IPS-NIHi11 (cell line): ENCODE measurements at places on chromosomes 3 and 15.

GRCh38 chr15:66877477-66878271, 175.6 kb downstream of the SMAD6 start:
- DNase-seq: no peak

DNA sequence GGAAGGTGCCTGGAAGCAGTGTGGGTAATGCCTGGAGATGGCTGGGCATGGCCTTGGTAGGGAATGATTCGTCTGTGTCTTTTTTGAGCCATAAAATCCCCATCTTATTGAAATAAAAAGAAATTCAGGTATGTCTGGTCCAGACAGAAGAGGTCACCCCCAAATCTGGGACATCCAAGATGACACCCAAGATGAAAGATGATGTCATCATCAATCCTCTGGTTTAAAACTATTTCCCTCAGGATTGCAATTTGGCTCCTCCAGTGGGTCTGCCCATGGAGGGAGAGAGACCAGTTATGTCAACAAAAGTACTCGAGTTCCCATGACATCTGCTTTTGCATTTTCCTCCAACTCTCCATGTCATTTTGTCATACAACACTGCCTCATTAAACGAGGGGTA, 16.7 kb upstream of the CCR9 start:
- no peak for DNase-seq

- no peak for DNase-seq
Measured at GRCh38 chr15:47355759-47356158, 361.5 kb upstream of the SEMA6D start.

DNA sequence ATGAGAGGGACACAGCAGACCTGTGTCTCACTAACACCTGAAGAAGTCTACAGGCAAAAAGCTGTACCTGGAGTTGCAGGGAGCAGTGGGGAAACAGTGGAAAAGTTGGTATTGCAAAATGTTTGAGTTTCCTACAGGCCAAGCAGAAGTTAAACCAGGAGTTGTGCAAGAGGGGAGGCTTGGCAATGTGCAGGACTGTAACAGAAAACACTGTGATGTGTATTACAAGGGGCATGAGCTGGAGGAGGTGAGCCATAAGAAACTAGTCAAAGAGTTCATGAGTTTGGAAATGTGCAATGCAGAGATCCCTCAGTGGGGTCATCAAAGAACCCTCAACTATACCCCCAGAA, 47.1 kb upstream of the SERPINI2 start:
- no peak for DNase-seq

- DNase-seq: no peak
Measured at GRCh38 chr15:33322091-33322490, 11.3 kb downstream of the RYR3 start.

DNA sequence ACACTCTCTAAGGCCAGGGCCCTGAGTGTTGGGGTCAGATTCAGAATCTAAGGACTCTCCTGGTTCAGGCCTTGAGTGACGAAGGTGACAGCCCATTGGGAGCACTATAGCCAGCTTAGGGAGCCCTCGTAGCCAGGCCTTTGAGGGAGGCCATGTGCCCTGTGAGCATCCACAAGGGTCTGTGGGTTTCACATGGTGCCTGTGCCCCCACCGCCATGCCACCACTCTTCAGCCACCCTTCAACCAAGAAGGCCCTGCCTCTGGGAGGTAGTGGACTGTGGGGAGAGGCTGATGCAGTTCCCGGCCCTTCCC, 37.5 kb downstream of the TSPAN3 start:
- no peak for DNase-seq

DNA sequence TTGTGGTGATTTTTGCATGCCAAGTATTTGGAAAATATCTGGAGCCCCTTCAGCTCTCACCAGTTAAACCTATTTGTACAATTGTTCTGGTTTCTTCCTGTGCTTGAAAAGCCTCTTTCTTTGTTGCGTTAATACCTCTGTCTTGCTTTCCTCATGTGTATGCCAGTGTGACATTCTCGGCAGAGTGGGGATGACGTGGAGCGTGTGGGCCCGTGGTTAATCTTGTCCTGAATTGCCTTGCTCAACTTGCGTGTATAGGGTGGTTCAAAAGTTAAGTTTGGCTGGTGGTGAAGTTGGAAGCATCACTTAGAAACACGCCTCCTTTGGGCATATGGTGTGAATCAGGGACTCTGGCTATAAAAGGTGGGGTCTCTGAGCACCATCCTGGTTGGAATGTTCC, 67.1 kb downstream of the IGF1R start:
- DNase-seq: no peak

GRCh38 chr15:94972314-94972713, 741.0 kb downstream of the MCTP2 start:
- DNase-seq: peak; percentile 10

GRCh38 chr15:25682340-25682739, 180.8 kb downstream of the ATP10A start:
- DNase-seq: no peak

DNA sequence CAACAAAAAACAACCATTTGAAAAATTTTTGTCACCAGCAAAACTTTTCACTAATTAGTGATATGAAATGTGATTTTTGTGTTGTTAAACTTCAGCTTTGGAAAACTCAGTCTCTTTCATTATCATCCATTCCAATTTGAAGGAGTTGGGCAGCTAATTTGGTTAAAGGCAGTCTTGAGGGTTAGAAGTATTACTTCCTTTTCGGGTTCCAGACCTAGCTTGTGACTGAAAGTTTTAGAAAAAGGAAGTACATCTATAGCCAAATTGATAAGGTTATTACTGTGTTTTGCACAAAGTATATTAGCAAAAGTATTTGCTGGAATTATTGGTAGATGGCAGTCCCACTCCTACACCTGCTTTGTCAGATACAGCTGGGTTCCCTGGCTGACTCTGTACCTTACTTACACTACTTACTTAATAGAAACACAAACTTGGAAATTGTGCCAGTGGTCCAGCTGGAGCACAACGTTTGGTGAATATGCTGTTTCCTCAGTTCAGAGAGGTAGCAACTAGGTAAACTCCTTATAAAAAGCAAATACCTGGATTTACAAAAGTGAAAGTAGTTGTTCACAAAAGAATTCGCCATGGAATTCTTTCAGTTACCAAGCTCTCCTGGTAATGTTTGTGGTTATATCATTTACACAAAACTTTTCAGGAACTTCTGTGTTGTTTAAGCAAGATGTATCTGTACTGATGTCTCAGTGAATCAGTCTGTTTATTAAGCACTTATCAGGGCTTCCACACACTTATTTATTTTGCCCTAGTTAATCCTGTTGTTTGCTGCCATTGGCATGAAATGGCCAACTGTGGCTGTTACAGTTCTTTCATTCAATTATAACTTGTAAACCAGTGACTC, 31.6 kb downstream of the TIPARP start:
- DNase-seq: no peak

GRCh38 chr15:41735046-41735445, 39.2 kb upstream of the MAPKBP1 start:
- no peak for DNase-seq

GRCh38 chr15:58650102-58650501, 99.4 kb downstream of the ADAM10 start:
- no peak for DNase-seq

GRCh38 chr3:149577801-149578200, 80.0 kb downstream of the WWTR1 start:
- DNase-seq: no peak

- no peak for DNase-seq
Measured at GRCh38 chr3:151303751-151304150, 12.9 kb downstream of the GPR87 start.

DNA sequence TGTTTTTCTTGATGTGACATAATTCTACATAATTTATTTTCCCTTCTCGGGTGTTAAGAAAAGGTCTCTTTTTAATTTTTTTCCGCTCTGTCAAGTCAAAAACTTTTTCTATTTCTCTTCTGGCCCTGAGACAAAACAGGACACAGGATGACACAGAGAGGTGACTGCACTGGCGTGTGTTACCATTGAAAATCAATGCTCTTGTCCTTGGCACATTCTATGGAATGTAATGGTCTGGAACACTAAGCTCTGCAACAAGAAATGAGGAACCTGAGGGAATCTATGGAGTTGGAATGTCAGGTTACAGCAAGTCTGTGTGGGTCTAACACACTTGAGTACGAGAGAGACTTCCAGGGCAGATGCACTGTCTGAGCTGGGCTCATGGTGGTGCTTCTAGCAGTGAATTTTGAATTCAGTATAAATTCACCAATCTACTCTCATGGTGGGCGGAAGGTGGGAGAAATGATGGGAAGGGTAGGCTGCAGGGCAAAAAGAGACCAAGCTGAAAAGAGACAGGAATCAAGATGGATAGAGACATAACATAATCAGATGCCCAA, 508.3 kb downstream of the TUSC7 start:
- no peak for DNase-seq

GRCh38 chr3:155598671-155599070, 146.2 kb downstream of the PLCH1 start:
- no peak for DNase-seq

GRCh38 chr3:189629803-189630455, 1.3 kb upstream of the TP63 start:
- DNase-seq: no peak
